8988T (cell line): ENCODE measurements at places on chromosomes 13 and 19.

GRCh38 chr13:113451951-113452421, 1.3 kb downstream of the ADPRHL1 start:
- no peak for DNase-seq

DNA sequence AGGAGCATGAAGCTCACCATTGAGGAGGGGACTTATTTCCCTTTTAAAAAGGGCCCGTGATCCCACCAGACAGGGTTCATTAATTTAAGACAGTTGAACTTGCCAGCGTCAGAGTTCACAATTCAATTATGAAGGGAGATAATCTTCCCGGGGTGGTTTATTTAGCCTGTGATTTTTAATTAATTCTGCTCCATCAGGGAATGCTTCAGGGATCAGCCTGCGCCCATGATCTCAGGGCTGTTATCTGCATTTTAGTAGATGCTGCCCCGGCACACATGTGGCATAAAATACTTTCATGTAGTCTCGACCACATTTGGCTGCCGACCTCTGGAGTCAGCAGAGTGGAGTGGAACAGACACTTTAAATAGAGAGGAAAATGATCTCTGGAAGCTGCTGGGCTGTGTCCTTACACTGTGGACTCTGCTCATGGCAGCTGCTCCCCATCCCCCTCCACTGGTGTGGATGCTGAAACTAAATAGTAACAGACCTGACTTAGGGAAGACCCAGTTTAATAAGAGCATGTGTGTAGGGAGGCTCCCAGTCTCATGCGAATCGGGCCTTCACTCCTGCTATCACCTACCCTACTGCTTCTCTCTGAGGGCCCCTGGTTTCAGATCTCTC, 256.9 kb downstream of the TEX29 start:
- no peak for DNase-seq

GRCh38 chr13:101751488-101751887, 299.0 kb downstream of the ITGBL1 start:
- no peak for DNase-seq

- no peak for DNase-seq
Measured at GRCh38 chr13:110942248-110942981, 27.5 kb upstream of the ANKRD10 start.

- DNase-seq: no peak
Measured at GRCh38 chr13:52659340-52659739, 6.7 kb downstream of the SUGT1 start.

DNA sequence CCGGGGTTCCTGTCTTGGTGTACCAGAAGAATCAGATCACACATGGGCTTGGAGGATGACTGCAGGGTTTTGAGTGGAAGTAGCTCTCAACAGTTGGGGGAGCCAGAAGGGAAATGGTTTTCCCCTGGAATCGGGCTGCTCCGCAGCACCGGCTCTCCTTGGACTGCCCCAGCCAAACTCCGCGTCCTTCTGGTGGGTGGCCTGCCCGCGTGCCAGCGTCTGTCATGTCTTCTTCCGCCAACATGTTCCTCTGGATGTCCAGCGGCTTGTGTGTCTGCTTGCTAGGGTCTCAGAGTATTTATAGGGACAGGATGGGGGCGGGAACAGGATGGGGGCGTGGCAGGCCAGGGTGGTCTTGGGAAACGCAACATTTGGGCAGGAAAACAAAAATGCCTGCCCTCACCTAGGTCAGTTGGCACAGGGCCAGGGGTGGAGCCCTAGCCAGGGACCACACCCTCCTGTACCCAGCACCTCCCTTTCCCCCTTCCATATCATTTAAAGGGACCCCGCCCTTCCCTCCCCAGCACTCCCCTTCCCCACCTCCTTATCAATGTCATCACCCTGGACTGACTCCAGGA, 1.3 kb upstream of the ZNF30 start:
- no peak for DNase-seq

DNA sequence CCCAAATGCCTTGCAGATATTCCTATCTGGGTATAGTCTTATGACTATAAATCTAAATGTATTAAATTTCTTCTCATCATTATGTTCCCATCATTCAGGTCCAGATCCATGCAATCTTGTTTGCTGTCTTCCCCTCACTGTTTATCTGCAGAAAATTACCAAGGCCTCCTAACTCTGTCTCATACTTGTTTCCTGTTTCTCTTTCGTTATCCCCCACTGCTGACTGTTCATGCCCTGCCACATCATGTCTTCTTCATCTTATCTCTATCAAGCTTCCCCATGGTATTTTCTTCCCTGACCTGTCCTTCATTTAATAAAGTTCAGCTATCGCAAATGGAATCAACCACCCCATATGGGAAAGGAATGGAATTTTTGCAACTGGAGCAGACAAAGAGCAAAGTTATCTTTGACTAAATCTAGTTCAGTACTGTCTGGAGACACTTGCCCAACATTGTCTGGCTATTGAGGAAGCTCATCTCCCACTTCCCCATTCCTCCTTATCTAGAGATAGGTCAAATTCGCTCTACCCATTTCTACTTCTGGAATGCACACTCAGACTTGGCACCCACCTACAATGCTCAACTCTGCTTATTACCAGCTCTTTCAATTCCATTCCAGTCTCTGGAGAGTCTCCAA, 1358.1 kb downstream of the EFNB2 start:
- no peak for DNase-seq

- DNase-seq: no peak
Measured at GRCh38 chr13:54950546-54950945, 1921.9 kb downstream of the OLFM4 start.

- DNase-seq: no peak
Measured at GRCh38 chr13:32811297-32811800, 204.9 kb upstream of the KL start.

DNA sequence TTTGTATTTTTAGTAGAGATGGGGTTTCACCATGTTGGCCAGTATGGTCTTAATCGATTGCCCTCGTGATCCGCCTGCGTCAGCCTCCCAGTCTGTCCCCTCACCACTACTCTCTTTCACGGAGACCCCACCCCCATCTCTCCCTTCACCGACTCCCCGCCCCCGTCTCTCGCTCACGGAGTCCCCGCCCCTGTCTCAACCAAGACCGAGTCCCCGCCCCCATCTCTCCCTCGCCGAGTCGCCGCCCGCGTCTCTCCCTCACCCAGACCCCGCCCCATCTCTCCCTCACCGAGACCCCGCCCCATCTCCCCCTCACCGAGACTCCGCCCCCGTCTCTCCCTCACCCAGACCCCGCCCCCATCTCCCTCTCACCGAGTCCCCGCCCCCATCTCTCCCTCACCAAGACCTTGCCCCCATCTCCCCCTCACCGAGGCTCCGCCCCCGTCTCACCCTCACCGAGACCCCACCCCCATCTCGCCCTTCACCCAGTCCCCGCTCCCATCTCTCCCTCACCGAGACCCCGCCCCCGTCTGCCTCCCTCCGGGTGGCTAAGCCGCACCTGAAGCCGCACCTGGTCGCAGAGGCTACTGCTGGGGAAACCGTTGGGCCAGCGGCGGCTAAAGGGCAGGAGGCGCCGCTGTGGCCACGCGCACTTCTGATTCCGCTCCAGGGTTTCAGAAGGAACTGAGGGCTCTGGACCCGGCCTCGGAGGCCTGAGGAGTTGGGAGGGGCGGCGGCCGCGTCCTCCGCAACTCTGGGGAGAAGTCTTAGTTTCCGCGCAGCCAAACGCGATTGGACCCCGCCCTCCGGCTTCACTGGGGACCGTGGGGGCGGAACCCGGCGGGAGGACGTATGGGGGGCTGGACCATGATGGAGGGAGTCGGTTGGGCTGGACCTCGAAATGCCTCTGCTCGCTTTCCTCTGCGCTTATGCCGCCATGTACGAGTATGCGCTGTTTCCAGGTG, 17.1 kb upstream of the ZNF846 start:
- peak; percentile 72 for DNase-seq

- DNase-seq: no peak
Measured at GRCh38 chr13:20206065-20206697, 13.4 kb upstream of the GJB2 start.
